IPS DF 6.9 (cell line): ENCODE measurements at places on chromosomes 7 and 10.
A peak's percentile ranks its signal among the peaks of the same experiment; 100 is the strongest.

GRCh38 chr7:91759205-91759863, 121.2 kb downstream of the MTERF1 start:
- no peak for DNase-seq
- H3K4me1 ChIP-seq = peaks cover 2% of the 10 kb centered on the region; the same call in 1 of the 2 replicates
- H3K27me3 ChIP-seq = no peaks in the 10 kb centered on the region
- no peak overlapping the region for H3K4me3 ChIP-seq

DNA sequence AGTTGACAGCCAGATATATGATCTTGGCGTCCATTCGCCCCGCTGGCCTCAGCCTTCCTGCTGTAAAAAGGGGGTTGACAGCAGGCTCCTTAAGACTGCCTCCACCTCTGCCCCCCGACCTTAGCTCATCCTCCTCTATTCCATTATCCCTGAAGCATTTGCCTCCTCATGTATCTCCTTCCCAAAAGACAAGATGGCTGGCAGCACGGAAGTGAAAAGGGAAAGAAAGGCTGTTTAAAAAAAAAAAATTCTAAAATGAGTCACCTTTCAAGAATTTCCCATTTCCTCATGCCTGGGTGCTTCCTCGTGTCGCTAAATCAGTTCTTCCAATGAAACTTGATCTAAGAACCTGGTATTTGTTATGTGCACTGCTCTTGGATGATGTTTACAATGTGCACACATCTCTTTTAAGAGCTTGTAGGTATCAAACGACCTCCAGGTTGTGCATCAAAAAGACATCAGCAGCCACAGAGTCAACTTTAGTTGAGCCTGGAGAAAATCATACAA, 1.7 kb downstream of the SCRN1 start:
- DNase-seq = no peak
- H3K4me3 ChIP-seq = no peak overlapping the region; the same call in 1 of the 2 replicates
- H3K4me1 ChIP-seq = 0 out of 2 replicates have a peak, but pooled peaks cover 1% of the 10 kb centered on the region
- H3K36me3 ChIP-seq = no peaks in the 10 kb centered on the region
- no peaks in the 10 kb centered on the region for H3K27me3 ChIP-seq
- H3K27ac ChIP-seq = no peak overlapping the region

- no peak overlapping the region for H3K27ac ChIP-seq
- H3K36me3 ChIP-seq = peaks cover 26% of the 10 kb centered on the region
- H3K4me1 ChIP-seq = no peaks in the 10 kb centered on the region
- no peak for DNase-seq
- no peaks in the 10 kb centered on the region for H3K27me3 ChIP-seq
- H3K4me3 ChIP-seq = no peak overlapping the region
Measured at GRCh38 chr10:5927306-5927705, 37.3 kb downstream of the FBH1 start.

DNA sequence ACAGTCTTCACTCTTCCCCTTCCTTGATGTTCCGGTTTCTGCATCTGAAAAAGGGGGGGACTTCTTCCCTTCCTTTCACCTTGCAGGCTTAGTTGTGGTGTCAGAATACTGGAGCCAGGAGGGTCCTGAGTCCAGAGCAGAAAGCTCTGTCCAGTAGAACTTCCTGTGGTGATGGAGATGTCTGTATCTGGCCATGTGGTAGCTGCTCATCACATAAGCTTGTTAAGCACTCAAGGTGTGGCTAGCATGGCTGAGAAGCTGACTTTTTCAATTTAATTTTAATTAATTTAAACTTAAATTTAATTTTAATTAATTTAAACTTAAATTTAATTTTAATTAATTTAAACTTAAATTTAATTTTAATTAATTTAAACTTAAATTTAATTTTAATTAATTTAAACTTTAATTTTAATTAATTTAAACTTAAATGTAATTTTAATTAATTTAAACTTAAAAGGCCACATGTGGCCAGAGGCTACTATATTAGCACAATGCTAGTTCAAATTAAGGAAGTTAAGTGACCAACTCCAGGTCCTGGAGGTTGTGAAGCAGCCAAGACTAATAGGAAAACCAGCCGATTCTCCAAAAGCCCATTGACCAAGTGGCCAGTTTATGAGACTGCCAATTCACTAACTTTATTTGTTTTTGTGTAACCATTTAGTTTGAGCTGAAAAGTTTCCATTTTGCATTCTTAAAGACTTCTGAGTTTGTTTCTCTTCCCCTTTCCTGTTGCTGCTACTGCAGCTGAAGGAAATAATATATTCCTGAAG, 16.3 kb downstream of the MSRB2 start:
- H3K36me3 ChIP-seq = no peaks in the 10 kb centered on the region; the same call in none of the 2 replicates
- no peaks in the 10 kb centered on the region for H3K27me3 ChIP-seq
- no peak overlapping the region for H3K27ac ChIP-seq
- peaks cover under 1% of the 10 kb centered on the region; the same call in 1 of the 2 replicates for H3K4me1 ChIP-seq
- no peak for DNase-seq

- H3K4me1 ChIP-seq = peaks cover 12% of the 10 kb centered on the region
- H3K27ac ChIP-seq = no peak overlapping the region
- no peaks in the 10 kb centered on the region for H3K36me3 ChIP-seq
- 0 out of 2 replicates have a peak overlapping the region, but pooled peaks have one; percentile 3 for H3K4me3 ChIP-seq
- no peaks in the 10 kb centered on the region for H3K27me3 ChIP-seq
Measured at GRCh38 chr10:133100706-133101415, 13.1 kb downstream of the ADGRA1 start.

GRCh38 chr7:29574659-29575058, 11.0 kb downstream of the PRR15 start:
- H3K4me3 ChIP-seq = no peak overlapping the region
- H3K36me3 ChIP-seq = no peaks in the 10 kb centered on the region
- H3K27me3 ChIP-seq = no peaks in the 10 kb centered on the region
- no peaks in the 10 kb centered on the region for H3K4me1 ChIP-seq
- no peak overlapping the region for H3K27ac ChIP-seq

DNA sequence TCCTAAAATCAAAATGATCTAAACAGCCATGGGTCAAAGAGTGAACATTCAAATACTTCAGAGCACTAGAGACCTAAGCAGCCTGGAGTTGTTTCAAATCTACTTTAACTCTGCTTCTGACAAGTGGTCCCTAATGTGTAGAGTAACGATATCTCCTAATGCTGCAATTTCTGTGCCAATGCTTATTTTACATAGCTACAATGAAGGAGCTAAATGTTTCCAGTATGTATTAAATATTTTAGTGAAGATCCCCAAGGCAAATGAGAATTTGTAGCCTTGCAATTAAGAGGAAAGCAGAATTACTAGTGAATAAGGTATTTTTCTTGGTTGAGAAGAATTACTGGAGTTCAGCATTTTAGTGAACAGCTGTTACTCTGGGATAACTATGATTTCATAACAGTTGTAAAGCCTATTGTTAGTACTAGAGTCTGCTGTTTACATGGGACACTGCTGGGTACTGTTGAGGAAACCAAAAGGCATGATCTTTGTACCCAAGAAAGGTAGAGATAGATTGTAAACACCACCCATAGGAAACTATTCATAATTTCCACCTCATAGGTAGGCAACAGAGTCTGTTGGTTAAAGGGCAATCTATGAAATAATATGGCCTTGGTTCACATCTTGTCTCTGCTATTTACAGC, 271.9 kb downstream of the PLXDC2 start:
- H3K27ac ChIP-seq = no peak overlapping the region
- H3K27me3 ChIP-seq = no peaks in the 10 kb centered on the region
- no peak for DNase-seq

DNA sequence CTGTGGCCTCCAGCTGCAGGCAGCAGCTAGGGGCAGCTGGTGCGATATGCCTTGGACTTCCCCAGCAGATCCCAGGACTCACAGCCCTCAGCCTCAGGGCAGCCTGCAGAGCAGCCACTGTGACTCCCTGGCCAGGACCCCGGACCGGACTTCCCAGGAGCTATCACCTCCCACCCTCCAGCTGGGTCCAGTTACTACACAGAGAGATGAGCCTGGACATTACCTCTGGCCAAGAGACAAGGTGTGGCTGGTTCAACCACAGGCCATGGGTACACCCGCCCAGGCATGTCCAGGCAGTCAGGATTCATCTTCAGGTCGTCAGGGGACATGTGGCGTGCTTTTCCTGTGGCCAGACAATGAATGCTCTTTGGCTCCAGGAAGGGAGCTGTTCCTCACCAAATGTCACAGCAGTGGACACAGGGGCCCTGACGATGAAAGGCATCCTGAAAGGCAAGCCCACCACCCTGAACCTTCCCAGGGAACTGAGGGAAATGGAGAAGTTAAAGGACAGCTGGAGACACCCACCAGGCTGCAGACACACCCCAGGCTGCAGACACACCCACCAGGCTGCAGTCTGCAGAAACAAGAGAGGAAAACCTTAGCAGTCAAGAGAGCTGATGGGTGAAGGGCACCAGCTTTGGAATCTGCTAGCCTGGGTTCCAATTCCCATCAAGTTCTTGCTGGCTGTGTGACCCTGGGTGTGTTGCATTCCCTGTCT, 25.8 kb upstream of the NANOS1 start:
- no peaks in the 10 kb centered on the region for H3K36me3 ChIP-seq
- no peak for DNase-seq
- no peaks in the 10 kb centered on the region for H3K4me1 ChIP-seq

GRCh38 chr10:6207658-6208057, 4.9 kb downstream of the PFKFB3 start:
- peaks cover 12% of the 10 kb centered on the region for H3K4me1 ChIP-seq
- DNase-seq = no peak
- H3K27me3 ChIP-seq = no peaks in the 10 kb centered on the region
- H3K27ac ChIP-seq = no peak overlapping the region

- no peak overlapping the region for H3K27ac ChIP-seq
- H3K36me3 ChIP-seq = no peaks in the 10 kb centered on the region
- DNase-seq = no peak
- no peaks in the 10 kb centered on the region for H3K4me1 ChIP-seq
- no peaks in the 10 kb centered on the region for H3K27me3 ChIP-seq
Measured at GRCh38 chr10:64358907-64359306, 837.7 kb downstream of the REEP3 start.

- peaks cover 3% of the 10 kb centered on the region; the same call in 1 of the 2 replicates for H3K4me1 ChIP-seq
- no peaks in the 10 kb centered on the region for H3K36me3 ChIP-seq
- H3K27ac ChIP-seq = no peak overlapping the region
- no peak for DNase-seq
- no peak overlapping the region for H3K4me3 ChIP-seq
Measured at GRCh38 chr10:57785068-57785467, 482.6 kb downstream of the IPMK start.

DNA sequence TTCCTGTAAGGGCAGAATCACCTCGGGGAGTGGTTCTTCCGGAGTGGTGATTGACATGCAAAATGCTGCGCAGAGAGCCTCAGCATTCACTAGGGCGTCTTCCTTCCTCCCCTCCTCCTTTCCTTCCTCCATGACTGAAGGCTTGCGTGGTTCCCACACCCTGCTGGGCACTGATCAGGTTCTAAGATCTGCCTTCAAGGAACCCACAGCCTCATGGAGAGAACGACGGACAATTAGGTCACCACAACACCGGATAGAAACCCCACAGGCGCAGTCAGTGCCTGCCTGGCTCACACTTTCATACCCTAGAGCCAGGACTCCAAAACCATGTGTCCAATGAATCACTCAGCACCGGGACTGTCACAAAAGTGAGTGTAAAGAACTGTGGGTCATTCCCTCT, 131.3 kb downstream of the DPP6 start:
- H3K27ac ChIP-seq = no peak overlapping the region
- H3K4me1 ChIP-seq = peaks cover 13% of the 10 kb centered on the region; the same call in 1 of the 2 replicates
- H3K4me3 ChIP-seq = no peak overlapping the region
- no peaks in the 10 kb centered on the region for H3K36me3 ChIP-seq
- no peak for DNase-seq

DNA sequence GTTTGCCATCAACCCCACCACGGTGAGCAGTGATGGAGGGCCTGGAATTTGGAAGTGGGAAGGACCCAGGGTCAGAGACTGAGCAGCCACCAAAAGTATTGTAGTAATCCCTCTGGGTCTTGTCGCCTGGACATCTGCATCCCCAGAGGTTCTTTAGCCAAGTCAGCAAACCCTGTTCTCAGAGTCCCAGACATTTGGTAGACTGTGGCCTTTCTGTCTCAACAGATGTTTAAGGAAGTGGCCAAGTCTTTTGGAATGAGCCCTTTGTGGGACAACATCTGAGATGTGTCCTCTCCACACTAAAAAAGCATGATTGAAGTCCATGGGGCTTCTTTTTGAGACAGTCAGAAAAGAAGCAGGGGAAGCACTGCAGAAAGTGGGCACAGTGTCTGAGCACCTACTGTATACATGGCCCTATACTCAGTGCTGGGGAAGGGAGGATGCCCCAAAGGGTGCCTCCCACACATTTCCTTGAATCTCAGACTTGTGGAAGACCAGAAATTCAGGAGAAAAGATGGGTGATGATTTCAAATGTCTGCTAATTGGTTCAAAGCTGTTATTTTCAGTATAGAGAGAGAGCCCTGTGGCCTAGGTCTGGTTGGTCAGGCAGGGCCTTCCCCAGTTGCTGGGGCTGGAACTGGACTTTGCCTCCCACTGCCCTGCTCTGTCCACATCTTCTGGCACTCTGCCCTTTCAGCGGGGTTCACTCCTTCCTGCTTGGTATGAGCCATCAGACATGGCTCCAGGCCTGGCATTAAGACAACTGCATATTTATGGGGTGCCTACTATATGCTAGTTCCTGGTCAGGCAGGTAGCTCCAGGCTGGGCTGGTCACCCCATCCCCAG, 26.5 kb upstream of the VSIR start:
- H3K27ac ChIP-seq = no peak overlapping the region
- H3K4me1 ChIP-seq = no peaks in the 10 kb centered on the region
- no peak for DNase-seq
- H3K4me3 ChIP-seq = no peak overlapping the region
- no peaks in the 10 kb centered on the region for H3K27me3 ChIP-seq
- H3K36me3 ChIP-seq = no peaks in the 10 kb centered on the region

GRCh38 chr7:132169730-132170129, 406.5 kb downstream of the PLXNA4 start:
- H3K36me3 ChIP-seq = no peaks in the 10 kb centered on the region
- H3K4me3 ChIP-seq = no peak overlapping the region
- no peaks in the 10 kb centered on the region for H3K4me1 ChIP-seq
- H3K27me3 ChIP-seq = no peaks in the 10 kb centered on the region
- H3K27ac ChIP-seq = no peak overlapping the region

- H3K27ac ChIP-seq = no peak overlapping the region
- no peaks in the 10 kb centered on the region for H3K27me3 ChIP-seq
- peaks cover 10% of the 10 kb centered on the region for H3K36me3 ChIP-seq
- H3K4me3 ChIP-seq = peak overlapping the region; percentile 57; the same call in 1 of the 2 replicates
- DNase-seq = peak; percentile 16
Measured at GRCh38 chr7:98210513-98211220, 572 bp upstream of the BHLHA15 start.

- no peak overlapping the region for H3K27ac ChIP-seq
- H3K36me3 ChIP-seq = peaks cover 2% of the 10 kb centered on the region; the same call in 1 of the 2 replicates
- DNase-seq = no peak
- H3K27me3 ChIP-seq = no peaks in the 10 kb centered on the region
- H3K4me3 ChIP-seq = no peak overlapping the region
Measured at GRCh38 chr10:68938884-68939283, 17.1 kb upstream of the DDX21 start.
